AML-193 (cell line): ENCODE measurements at places on chromosomes 7 and 10.

GRCh38 chr7:26681819-26682418, 182.5 kb downstream of the SKAP2 start:
- DNase-seq, result peak; percentile 41

- no peak for DNase-seq
Observed at GRCh38 chr7:95772771-95773581, 622 bp downstream of the DYNC1I1 start.

GRCh38 chr7:129161524-129162225, 17.2 kb downstream of the TSPAN33 start:
- no peak for DNase-seq

DNA sequence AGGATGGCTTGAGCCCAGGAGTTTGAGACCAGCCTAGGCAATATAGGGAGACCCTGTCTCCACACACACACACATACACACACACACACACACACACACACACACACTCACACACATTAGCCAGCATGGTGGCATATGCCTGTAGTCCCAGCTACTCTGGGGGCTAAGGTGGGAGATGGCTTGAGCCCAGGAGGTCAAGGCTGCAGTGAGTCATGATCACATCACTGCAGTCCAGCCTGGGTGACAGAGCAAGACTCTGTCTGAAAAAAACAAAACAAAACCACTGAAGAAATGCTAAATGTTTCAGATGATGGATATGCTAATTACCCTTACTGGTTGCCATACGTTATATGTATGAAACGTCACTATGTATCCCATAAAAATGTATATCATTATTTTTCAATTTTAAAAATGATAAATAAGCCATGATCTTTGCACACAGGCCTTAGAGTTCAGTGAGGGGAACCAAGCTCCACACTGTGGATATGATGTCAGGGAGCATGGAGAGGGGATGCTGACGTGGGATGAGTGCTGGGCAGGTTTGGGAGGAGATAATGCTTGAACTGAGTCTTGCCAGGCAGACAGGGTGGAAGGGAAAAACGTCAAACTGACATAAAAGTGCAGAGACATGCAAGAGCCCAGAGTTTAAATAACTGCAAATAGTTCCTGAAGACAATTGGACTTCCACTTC, 45.9 kb upstream of the ARHGAP12 start:
- DNase-seq, result no peak

DNA sequence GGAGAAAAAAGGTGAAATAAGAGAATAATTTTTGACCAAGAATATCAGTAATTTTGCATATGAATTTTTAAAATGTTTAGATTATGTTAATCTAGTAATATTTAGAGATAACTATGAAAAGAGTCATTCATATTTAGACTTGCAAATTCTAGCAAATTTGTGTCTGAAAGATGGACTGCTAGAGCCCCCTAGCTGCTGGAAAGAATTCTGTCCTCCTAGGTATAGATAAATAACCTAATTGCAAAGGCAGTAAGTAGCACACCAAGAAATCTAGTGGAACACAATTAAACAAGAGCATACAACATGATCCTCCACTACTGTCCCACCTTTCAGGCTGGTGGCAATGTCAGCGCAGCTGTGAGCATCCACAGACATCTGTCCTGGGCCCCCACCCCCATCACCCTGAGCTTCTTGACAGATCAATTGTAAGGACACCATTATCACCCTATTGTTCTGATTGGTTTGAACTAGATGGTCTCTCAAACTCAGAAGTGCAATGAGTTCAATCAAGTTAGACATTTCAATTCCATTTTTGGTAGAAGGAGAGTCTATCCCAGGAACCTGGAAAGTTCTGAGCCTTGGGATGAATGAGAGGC, 15.0 kb upstream of the GFRA1 start:
- peak; percentile 24 for DNase-seq

DNA sequence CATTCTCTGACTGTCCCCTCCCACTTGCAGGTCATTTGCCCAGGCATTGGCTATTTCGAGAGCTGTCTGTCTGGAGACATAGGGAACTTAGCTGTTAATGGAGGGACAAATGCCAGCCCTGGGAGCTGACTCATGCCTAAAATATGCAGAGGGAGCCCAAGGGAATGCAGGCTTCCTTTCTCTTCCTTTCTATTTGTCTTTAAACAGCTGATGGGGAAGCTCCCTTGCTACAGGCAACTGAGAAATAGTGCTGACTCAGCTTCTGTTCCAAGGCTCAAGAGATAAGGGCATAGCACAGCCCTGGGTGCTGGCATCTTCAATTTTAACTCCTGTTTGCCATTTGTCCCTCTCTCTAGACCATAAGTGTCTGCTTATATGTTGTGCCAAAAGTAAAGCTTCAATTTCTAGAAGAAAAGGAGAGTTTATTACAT, 82.7 kb upstream of the C1GALT1 start:
- no peak for DNase-seq

DNA sequence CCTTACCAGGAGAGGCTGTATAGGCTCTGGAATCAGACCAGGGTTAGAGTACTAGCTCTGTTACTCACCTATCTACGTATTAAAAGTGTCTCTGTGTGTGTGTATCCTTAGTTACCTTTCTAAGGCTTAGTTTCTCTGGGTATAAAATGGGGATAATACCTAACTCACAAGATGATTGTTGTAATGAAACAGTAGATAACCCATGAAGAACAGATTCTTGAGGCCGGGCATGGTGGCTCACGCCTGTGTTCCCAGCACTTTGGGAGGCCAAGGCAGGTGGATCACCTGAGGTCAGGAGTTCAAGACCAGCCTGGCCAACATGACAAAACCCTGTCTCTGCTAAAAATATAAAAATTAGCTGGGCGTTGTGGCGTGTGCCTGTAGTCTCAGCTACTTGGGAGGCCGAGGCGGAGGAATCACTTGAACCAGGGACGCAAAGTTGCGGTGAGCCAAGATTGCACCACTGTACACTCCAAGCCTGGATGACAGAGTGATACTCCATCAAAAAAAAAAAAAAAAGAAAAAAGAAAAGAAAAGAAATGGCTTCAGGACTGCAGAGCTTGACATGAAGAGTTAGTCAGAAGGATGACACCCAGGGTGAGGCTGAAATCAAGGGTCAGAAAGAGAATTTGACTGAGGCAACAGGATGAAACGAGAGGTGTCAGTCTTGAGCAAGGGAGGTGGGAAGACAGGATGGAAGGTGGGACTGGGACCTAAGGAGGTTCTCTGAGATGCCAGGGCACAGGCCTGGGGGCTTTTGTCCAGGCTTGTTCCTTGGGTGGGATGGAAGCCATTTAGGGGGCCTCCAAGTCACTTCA, 33.4 kb downstream of the PRKAR2B start:
- DNase-seq, result no peak
